Stimulated activated CD4-positive, alpha-beta T cell treated with anti-CD3 and anti-CD28 coated beads, TNF-alpha, amount 100 ng/mL, for 1 hour (primary cell): ENCODE measurements at places on chromosomes 3 and 15.

- no peak for DNase-seq
These were observed 1042.3 kb downstream of the DIPK2A start for GRCh38 chr3:145013931-145014330.

- no peak for DNase-seq
These were observed 10.4 kb upstream of the POLR2M start for GRCh38 chr15:57696146-57696545.

DNA sequence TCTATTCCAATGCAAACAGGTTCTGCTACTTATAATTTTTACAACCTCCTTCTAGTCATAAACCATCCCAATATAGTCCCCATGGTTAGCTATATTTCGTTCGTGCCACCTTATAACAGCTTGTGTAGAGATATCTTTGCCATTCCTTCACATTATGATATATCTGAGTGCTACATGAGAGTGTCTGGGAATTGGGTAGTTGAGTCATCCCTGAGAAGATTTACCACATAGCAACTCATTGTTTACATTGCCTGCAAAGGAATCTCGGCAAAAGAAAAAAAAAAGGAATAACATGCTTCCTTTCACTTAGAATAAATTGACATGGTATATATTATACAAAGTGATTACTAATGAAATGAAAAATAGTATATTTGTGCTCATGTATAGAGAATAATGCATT is 86.0 kb upstream of the VGLL3 start:
- no peak for DNase-seq

GRCh38 chr15:31036783-31037182 is 45.4 kb upstream of the MTMR10 start:
- DNase-seq, result no peak
